ENCODE measurements at places on chromosomes 16 and 17. TPM values are rescaled to one million over a fixed set of nuclear protein-coding genes. Genes with fewer than 3 reads are reported as not detected.

The NKD1 gene
- polyA plus RNA-seq, result 9.0 TPM

DNA sequence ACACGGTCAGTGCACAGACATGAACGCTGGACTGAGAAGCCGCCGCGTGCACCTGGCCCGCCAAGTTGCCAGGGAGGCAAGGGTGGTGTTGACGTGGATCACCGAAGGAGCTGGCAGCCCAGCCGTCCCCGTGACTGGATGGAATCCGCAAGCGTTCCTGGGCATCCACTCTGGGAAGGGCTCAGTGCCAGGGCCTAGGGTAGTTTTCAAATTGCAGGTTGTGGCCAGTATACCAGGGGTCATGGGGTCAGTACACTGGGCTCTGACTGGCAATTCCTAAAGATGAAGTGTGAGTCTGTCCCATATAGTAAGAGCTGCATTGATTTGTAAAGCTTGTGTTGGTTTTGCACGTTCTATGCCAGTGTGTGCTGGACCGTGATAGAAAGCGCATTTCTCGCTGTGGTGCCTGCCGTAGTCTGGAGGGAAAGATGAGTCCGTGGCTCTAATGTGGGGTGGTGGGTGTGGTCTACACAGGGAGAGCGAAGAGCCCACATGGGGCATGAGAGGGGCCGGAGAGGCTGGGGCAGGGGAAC lies 21.1 kb upstream of the METRNL start:
- no peak for DNase-seq

GRCh38 chr17:82565551-82565950 lies 46.0 kb downstream of the FOXK2 start:
- peak; percentile 52 for DNase-seq

The POLDIP2 gene
- 61.3 TPM for polyA plus RNA-seq

DNA sequence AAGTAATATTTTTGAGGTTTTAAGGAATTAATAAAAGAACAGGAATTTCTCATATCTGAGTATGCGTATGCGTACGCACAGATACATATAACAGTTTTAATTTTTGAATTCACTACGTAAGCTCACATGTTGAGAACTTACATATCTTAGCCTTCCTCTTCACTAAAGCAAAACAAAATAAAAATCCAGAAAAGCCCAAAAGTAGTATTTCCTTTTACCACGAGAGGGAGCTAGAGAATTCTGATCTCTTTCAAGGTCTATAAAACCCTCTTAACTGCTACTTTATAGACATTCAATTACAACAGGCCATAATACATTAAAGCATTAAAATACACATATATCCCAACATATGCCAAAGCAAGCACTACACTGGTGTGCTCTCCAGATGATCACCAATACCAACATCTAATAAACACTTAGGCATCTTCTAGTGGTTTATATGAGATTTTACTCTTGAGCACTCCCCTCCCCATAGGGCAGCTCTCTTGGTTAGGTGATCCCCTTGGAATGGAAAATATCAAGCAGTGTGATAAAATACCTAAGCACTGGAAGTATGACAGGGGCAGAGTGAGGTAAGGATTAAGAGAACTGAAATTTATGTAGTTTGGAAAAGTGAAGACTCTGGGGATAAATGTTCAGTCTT lies 94.0 kb downstream of the SKAP1 start:
- peak; percentile 46 for DNase-seq

The SAMD14 gene
- polyA plus RNA-seq, result 4.3 TPM

The PDE6G gene
- polyA plus RNA-seq, result 3.9 TPM

DNA sequence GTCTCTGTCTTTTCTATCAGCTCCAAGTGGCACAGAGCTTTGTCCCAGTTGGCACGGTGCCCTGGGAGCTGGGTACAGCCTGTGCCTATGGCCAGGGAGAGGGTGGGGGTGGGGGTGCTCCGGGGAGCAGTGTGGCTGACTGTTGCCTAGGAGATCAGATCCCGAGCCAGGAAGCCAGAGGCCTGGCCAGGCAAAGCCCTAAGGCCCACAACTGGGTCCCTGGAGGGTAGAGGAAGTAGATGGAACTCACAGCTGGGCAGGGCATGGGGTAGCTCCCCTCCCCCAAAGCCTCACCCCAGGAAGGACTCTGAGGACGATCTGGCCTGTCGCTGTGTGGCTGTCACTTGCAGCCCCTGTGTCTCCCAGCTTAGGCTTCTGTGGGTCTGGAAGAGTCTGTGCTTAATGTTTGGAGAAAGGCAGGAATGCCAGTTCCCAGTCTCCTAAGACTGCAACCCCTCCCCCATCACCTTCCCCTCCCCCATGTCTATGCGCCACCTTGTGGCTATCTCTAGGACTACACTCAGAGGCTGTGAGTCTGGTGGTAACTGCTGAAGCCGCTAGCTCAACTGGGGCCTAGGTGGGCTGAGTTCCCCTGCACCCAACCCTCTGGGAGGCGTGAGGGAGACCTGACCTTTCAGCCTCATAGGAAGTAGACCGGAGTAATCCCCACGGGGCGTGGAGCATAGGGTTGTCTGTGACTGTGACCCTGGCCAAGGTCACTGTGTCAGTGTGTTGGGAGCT lies 12.6 kb downstream of the THRA start:
- DNase-seq, result no peak

DNA sequence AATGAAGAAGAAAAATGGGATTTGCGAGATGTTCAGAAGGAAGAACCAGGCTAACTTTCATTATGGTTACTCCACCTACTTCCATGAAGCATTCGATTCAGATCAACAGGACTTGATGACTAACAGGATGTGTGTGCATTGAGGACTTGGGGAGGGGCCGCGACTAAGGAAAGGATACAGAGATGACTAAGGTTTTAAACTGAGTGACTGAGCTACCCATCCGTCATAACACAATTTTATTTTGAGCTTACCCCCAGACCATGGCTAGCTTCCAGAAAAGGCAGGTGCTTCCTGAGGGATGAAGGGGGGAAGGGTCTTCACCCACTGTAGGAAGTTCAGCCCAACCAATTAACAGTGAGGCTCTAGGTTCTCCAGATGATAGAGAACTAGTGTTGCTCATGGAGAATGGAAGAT lies 2.5 kb upstream of the CDYL2 start:
- DNase-seq, result no peak

The GPRC5B gene
- 88.7 TPM for polyA plus RNA-seq

Measured in forelimb muscle (tissue), 1 donor.